Caki2 (cell line): ENCODE measurements at places on chromosomes 3 and 15. TPM values are rescaled to one million over a fixed set of nuclear protein-coding genes. Genes with fewer than 3 reads are reported as not detected.

Gene CLDN11
- 21.1 and 30.2 TPM in 2 replicates for total RNA-seq

Gene DUOXA2
- not detected in 2 replicates for total RNA-seq

Gene PEX11A
- total RNA-seq = 9.8 and 12.6 TPM in 2 replicates

Gene INKA1
- 0.81 TPM in 1 of 2 replicates, not detected in the other for total RNA-seq

Gene SEMA5B
- total RNA-seq = 0.07 and 0.67 TPM in 2 replicates

DNA sequence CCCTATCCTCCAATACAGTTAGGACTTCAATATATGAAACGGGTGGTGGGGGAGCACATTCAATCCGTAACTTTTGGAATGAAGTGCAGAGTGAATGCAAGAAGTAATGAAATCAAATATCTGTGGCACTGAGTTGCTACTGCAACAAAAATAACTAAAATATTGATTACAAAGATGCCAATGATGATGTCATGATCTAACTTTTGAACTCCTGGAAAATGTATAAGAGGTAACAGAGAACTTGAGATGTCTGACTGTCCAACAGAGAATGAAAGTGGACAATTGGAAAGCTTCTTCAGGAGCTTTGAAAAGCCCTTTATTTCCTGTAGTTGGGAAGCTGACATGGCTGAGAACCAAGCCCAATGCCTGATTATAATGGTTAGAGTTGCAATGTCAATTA, 279.9 kb downstream of the ZBBX start:
- DNase-seq = no peak

- no peak for DNase-seq
These were observed 98.8 kb upstream of the MB21D2 start for GRCh38 chr3:193016437-193016901.

GRCh38 chr3:129855832-129856419, 37.6 kb downstream of the TMCC1 start:
- DNase-seq = peak; percentile 49

DNA sequence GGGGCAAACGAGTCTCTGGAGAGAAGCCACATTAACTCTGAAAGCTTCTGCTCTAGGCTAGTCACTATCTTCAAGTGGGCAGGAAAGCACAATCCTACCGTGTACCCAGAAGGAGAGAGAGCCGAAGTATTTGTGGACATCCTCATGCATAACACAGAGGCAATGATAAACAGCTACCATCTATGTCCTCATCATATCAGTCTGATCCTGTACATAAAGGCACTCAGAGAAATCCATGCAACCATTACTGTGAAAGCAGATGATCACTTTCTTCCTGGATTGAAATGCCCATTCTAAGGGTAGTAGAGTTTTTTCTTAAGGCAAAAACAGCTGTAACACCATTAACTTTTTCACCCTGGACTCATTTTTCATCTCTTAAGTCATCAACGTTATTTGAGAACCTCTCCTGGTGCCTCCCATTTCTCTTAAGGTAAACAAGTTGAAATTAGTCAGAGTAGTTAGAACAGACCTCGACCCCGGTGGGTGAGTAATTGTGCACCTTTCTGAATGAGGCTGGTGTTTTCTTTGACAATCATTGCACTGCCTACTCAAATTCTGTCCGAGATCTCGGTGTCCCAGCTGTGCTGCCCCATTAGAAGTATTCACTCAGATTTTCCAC, 327.4 kb downstream of the SHQ1 start:
- DNase-seq = peak; percentile 60

GRCh38 chr15:41605566-41605965, 46.6 kb downstream of the TYRO3 start:
- DNase-seq = no peak

DNA sequence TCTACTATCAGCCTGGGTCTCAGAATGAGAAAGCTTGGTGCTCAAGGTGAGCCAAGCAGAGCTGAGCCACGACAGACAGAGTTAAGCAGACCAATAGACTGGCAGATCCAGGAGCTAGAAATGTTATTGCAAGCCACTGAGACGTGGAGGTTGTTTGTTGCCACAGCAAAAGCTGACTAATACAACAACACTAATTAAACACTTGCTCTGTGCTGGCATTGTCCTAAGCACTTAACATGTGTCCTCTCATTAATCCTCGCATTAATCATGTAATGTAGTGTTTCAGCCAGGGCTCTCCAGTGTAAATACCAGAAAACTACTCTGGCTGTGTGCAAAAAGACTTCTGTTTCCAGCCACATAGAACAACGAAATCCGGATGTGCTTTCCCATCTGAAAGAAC, 11.6 kb upstream of the SPSB4 start:
- DNase-seq = peak; percentile 8

GRCh38 chr3:188286087-188286513, 132.1 kb downstream of the LPP start:
- DNase-seq = peak; percentile 72

- DNase-seq = no peak
These were observed 57.9 kb upstream of the DLG1 start for GRCh38 chr3:197356275-197356674.

DNA sequence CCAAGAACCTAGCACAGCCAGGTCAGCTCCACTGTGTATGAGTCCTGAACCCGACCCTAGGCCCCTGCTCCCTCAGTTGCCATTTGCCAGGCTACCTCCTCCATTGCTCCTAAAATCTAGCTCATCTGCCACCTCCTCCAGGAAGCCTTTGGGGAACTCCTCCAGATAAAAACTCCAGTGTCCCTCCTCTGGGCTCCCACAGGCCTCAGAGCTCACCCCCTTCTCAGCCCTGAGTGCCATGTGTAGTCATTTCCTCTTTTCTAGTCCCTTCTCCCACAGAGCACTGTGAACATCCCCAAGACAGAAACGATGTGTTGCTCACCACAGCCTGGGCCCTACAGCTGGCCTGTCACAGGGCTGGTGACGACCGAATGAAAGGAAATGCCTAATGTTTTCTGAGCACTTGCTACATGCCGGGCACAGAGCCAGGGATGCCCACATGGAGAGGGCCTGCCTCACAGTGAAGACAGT, 61.0 kb downstream of the IQSEC1 start:
- DNase-seq = no peak
